Fibroblast of pulmonary artery (primary cell): ENCODE measurements at places on chromosomes 5 and 9.

- DNase-seq = no peak
Measured at GRCh38 chr9:77946969-77947620, 84.5 kb downstream of the GNAQ start.

GRCh38 chr9:90562229-90562628 is 80.4 kb downstream of the DIRAS2 start:
- DNase-seq = no peak

GRCh38 chr5:171149333-171149732 is 159.7 kb upstream of the TLX3 start:
- no peak for DNase-seq

DNA sequence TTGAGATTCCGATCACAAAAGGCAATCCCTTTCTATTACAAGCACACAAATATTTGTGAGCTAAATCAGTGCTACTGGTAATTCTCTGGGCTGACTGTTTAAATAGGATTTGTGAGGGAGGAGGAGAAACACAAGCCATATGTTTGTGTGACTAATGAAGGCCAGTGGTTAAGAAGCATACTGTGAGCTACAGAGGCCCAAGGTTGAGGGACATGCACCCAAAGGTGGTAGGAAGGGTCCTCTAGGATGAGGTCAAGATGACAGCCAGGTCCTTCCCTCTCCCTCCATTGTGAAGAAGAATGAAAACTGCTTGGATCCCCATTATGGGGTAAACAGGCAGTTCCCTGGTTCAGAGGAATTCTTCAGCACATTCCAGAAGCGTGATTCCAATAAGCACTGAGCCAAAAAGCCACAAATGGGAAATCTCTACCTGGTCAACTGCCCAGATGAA is 83.9 kb downstream of the SPOCK1 start:
- DNase-seq = peak; percentile 70

DNA sequence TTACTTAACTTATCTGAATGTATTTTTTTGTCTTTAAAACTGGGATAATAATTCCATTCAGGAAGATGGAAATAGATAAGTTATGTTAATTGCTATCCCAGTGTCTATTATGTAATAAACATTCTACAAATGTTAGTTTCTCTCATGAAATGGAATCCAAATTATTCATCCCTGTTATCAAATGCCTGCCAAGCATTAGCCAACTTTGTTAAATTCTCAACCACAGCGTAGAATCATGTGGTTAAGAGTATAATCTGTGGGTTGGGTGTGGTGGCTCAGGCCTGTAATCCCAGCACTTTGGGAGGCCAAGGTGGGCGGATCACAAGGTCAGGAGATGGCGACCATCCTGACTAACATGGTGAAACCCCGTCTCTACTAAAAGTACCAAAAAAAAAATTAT is 912.9 kb upstream of the SEMA6A start:
- DNase-seq = no peak

DNA sequence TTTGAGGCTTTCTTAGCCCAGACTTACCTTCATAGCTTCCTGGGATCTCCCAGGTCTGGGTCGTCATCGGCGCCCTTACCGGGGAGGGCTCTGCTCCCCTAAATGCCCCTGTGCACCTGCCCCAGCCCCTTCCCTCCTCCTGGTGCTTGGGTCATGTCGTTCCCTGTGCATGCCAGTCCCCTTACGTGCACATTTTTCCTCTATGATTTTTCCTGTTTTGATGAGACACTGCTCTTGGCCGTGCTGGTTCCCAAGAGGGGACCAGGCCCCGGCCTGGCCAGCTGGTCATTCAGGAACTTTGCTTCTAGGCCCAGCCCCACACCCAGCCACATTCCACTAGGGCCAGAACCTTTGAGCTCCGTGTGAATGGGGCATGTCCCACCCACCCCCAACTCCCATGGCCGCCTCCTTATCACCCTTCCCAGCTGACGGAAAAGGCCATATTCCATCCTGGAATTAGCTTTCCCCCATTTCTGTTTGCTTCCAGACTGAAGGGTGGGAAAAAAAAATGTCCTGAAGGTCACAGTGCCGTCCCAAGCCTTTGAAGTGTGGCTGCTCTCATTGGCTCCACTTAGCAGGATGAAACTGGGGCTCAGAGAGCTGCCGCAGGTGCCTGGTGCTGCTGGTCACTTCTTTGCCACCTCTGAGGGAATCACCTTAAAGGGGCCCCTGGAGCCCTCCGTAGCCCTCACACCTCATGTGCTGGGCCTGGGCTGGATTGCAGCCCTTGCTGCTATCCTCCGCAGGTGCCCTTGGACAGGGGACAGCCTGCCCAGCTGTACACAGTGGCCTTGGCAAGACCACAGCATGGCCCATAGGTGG is 25.1 kb downstream of the ERGIC1 start:
- peak; percentile 79 for DNase-seq

- no peak for DNase-seq
Measured at GRCh38 chr5:107505763-107506534, 164.8 kb downstream of the EFNA5 start.

GRCh38 chr5:177510567-177511053 is 984 bp upstream of the DOK3 start:
- DNase-seq = no peak

- DNase-seq = no peak
Measured at GRCh38 chr5:68240202-68240601, 24.6 kb downstream of the PIK3R1 start.

DNA sequence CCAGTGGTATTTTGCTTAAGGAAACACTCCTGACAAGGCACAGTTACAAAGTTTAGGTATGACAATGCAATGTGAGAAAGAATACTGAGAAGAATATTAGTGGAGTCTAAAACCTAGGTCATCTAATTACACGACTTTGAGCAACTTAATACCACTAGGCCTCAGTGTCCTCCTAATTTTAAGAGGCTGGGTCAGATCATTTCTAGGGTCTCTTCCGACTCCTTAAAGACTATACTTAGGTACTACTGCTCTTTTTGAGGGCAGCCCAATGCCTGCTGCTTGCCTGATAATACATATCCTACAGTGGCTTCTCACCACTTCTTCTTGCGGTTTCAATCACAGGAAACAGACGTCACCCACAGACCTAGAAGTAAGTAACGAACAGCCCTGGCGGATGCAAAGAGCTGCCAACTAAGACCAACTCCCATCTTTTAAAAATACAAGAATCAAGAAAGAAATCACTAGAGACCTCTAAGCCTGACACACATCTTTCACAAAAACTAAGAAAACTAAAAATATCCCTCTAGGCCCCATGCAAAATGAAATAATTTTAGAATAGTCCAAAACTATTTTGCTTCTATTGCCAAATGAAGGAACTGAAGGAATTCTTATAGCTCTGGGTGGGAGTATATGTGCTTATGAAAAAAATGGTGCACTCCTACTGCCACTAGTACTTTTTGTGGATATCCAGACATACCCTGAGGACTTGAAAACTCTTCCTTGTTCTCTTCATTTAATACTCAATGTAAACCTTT is 13.1 kb downstream of the DIAPH1 start:
- peak; percentile 89 for DNase-seq

DNA sequence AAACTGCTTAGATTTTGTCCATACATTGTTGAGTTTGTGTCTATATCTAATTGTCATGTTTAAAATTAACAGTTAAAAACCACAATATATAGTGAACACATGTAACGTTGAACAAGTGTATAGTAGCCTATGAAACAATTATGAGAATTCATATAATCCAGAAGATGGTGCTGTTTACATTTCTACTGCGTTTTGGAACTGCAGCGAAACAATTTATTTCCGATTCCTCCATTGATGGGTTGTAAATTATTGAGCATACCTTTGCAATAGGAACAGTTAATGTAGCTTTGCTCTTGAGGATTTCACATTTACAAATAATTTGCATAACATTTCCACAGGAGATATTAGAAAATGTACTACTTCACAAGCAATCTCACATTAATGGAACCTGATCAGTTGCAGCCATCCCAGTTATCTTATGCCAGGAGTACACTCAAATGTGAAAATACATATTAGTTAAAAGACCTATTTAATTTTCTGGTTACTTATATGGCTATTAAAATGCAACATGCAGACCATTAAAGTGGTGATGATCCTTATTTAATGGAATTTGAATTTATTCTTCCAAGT is 411.8 kb downstream of the CDH10 start:
- no peak for DNase-seq

DNA sequence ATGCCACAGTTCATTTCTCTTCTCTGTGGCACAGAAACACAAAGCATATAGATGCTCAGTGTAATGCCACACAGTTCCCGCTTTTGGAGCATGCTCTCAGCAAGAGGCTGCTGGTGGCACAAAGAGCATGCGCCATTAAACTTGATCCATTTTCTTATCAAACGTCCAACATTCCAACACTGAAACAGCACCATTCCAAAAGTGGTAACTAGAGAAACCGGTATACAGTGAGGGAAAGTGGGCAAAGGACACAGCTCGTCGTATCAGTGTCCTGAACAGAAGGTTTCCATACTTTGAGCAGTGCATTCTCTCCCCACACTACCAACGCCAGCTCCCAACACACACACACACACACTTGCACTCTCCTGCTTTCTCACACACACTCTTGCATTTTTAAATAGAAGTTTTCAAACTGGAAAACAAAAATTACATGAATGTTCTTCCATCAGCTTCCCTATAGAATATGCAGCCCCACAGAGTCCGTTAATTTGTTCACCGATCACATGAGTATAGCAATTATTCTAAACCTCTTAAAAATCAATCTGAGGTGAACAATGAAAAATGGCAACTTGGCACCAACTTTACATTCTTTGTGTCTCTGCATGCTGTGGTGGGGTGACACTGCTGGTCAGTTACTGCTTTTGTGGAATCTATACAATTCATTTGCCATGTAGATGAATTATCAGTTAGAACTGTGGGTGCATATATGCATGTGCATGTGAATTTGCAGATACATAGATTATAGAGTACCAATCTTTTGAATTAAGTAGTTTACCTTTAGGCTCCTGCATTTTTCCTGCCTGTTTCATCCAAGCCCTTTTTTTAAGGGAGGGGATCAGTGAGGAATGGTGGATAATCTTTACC is 5.7 kb downstream of the NFIB start:
- DNase-seq = peak; percentile 54

DNA sequence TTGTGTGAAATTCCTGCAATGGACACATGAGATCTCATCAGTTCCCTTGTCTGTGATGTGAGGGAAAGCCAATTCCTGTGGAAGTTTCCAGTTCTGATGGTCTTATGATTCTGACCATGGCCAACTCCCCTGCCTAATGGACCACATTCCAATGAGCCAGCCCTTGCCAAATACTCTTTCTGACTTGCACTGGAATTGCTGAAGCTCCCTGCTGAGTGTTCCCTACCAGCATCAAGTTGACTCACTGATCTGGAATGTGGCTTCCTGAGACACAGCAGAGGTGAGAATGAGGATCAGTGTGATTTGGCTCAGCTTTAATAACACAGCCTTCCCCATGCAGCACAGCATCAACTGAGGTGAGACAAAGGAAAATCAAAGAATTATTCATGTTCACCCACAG is 427.8 kb downstream of the KDM4C start:
- DNase-seq = peak; percentile 90

GRCh38 chr5:35320029-35320428 is 89.7 kb upstream of the PRLR start:
- DNase-seq = no peak

- no peak for DNase-seq
Measured at GRCh38 chr5:175104677-175105076, 339.3 kb downstream of the DRD1 start.

- no peak for DNase-seq
Measured at GRCh38 chr9:115024925-115025535, 92.9 kb downstream of the TNC start.

- DNase-seq = no peak
Measured at GRCh38 chr9:133682818-133683585, 46.8 kb downstream of the DBH start.

GRCh38 chr9:37486616-37487548 is 1.1 kb downstream of the POLR1E start:
- peak; percentile 95 for DNase-seq

DNA sequence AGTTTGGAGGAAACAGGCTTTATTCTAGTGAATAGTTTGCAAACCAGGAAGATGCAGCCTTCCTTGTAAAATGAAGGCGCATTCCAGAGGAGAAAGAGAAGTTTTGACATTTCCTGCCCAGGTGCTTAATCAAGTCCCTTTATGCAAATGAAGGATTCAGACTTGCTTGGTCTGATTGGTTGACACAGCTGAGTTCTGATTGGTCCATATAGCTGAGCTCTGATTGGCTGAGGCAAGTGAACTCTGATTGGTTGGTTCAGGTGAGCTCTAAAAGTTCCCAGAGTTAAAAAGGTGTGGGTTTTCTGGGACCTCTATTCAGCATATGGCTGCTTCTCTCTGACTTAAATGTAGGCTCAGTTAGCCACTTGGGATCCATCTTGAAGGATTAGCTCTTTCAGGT is 151.0 kb downstream of the CACNA1B start:
- no peak for DNase-seq

- DNase-seq = peak; percentile 12
Measured at GRCh38 chr9:99870126-99870525, 36.3 kb upstream of the STX17 start.

- no peak for DNase-seq
Measured at GRCh38 chr5:1152771-1153282, 41.0 kb upstream of the SLC12A7 start.

- DNase-seq = no peak
Measured at GRCh38 chr5:139588962-139589361, 27.8 kb downstream of the UBE2D2 start.

DNA sequence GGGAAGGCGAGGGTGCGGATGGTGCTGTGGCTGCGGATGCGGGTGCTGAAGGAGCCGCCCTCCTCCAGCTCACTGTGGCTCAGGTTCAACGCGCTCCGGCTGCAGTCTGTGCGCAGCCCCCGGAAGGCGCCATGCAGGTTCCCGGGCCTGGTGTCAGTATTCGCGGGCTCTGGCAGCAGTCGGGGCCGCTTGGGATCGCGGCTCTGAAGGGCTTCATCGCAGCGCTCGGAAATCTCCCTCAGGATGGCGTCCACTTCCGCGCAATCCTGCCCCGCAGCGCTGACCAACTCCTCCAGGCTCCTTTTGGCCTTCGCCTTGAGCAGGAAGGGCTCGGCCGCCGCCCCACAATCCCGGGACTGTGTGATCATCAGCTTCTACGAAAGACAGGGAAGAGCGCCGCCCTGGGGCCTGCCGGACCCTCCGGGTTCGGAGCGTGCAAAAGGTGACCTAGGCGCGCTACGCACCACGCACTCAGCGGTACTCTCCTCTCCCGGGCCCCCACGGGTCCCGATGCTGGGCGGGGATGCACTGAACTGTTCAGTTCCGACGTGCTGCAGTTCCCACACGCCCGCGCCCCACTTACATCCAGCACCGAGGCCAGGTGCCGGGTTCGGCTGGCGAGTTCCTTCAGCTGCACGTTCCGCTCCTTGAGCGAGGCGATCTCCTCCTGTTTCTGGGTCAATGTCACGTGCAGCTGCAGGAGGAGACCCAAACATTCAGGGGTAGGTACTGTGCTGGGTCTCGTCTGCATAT is 6.5 kb downstream of the MCIDAS start:
- DNase-seq = no peak

DNA sequence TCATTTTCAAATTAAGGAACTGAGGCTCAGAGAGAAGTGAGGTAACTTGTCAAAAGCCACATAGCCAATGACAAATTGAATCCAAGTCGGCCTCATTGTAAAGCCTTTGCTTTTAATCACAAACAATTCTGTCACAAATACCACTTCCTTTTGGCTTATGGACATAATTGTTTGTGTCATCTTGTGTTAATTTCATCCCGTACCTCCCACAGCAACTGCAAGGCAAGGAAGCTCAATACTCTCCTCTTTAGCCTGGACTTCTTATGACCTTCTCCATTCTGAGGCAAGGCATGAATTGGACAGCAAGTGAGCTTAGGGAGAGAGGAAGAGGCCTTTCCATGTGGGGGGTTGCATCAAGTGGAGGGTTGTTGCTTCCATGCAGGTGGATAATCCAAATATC is 62.2 kb upstream of the SLC2A8 start:
- no peak for DNase-seq
